Adipocyte (in vitro differentiated cells): ENCODE measurements at places on chromosomes 4 and X.

- no peak for DNase-seq
Measured at GRCh38 chr4:122814426-122814825, 12.2 kb upstream of the FGF2 start.

- no peak for DNase-seq
Measured at GRCh38 chrX:72040506-72040905, 91.2 kb downstream of the RTL5 start.

- peak; percentile 86 for DNase-seq
Measured at GRCh38 chrX:119235872-119236622, at the start of gene PGRMC1. Gene PGRMC1, plus strand, starts transcription at chrX:119236285. Its CDS starts 79 bp downstream, at chrX:119236364.

DNA sequence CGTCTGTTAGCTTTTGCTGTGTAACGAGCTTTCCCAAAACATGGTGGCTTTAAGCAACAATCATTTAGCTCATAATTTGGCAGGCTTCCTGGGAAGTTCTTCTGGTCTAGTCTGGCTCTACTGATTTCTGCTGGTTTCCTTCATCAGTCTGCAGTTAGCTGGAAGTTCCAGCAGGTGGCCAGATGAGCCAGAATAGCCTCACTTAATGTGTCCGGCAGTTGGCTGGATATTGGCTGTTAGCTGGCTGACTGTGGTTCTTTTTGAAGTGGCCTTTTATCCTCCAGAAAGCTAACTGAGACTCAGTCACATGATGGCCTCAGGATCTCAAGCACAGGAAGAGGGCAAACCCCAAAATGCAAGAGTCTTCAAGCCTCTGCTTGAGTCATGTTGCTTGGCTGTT, 34.9 kb downstream of the FTHL17 start:
- DNase-seq: peak; percentile 55

DNA sequence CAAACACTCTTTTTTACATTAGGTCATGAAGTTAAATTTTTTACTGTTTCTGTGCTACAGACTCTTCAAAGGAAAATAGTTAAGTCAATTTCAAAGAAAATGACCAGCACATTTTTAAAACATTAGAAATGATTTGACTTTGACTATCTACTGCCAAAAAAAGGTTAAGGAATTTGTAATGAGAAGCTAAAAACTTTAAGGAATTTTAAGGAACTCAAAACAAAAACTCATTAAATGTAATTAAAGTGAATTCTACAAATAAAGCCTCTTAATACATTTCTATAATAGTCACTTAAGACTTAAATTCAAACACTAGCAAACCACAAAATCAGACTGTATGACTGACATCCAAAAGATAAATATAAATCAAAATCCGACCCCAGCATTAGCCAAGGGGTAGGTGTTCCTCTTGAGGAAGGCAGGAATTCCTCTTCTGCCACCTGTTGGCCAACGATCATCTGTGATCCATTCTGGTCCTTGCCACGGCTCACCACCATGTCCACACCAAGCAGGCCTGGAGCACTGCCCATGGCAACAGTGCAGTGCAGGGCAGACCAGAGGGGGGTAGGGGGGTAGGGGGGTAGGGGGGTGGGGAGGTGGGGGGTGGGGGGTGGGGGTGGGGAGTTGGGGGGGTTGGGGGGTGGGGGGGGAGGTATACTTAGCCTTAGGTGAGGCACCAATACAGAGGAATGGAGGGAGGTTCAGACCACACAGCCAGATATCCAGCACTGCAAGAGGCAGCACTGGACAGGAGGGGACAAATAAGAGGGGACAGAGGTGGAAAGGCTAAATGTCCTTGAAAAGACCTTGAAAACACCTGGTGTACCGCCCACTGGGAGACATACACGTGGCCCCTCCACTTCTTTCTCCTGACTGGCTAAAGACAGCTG, 287.4 kb downstream of the CHIC1 start:
- DNase-seq: peak; percentile 51

GRCh38 chr4:6468376-6468775, 4.0 kb downstream of the PPP2R2C start:
- no peak for DNase-seq

GRCh38 chr4:44231006-44231405, 217.6 kb downstream of the KCTD8 start:
- DNase-seq: no peak

GRCh38 chr4:165325732-165326512, 1.5 kb upstream of the MSMO1 start:
- peak; percentile 56 for DNase-seq

DNA sequence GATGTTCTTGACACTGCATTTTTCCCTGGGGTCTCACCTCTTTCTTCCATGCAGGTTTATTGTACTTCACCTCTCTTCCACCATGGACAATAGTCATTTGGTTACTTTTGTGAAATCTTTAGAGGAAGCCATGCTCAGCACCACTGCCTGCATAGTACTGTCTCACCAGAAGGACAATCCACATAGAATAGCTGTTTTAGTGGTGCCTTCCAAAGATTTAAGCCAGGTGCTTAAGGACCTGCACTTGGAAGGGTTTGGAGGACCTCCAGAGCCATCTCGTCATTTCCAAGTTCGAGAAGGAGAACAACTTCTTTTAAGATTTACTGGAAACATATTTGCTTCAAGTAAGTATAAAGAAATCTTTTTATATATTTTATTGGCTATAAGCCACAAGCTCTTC, 26.7 kb downstream of the DTHD1 start:
- DNase-seq: no peak

DNA sequence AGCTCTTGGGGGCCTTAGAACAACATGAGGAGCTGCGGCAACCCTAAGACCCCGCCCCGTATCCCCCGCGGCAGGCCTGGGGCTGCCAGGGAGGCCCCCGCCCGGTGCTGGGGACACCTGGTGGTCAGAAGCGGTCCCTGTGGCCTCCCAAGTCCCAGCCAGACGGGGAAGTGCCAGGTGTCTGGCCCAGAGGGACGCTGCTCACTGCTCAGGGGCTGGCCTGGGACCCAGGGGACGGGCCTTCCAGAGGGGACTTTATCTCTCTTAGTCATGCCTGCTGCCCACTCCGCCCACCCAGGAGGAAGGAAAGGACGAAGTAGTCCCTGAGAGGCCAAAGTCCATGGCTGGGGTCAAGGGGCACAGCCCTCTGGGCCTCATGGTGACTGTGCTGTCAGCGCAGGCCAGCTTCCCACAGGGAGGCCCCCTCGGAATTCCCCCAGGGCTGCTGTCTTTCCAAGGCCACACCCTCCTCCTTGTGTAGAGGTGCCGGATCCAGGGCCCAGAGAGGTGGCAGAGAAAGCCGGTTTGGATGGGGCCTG, 31.0 kb upstream of the HTRA3 start:
- DNase-seq: no peak

- peak; percentile 0 for DNase-seq
Measured at GRCh38 chrX:33725535-33726210, 406.4 kb downstream of the FAM47A start.

GRCh38 chr4:16133406-16133805, 49.6 kb upstream of the PROM1 start:
- no peak for DNase-seq

DNA sequence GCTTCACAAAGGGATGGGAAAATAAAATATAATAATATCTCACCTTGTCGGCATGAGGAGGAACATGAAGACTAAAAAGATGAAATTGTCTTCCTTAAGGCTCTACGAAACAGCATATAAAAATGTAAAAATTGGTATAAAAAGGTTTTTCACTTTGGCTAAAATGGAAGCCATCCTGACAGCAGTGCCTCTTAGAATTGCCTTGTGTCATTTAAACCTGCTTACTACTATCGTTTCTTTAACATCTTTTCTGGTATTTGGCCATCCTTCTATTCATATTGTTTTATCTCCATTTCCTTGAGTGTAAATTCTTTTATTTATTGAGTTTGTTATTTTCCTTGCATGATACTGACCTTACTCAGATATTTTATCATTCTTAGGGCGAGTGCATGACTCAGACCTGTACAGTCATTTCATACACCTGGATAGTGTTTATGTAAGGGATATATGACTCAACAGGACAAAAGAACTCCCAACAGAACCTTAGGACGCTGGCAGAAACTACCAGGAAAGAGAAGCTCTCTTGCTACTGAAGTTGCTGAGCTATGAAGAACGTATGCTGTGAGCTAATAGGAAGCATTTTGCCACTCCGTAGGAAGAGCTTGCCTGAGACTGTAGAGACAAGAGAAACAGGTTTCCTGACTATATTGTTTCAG, 5.8 kb upstream of the CDKN2AIP start:
- DNase-seq: peak; percentile 29

GRCh38 chrX:20378233-20378920, 111.7 kb upstream of the RPS6KA3 start:
- DNase-seq: no peak

DNA sequence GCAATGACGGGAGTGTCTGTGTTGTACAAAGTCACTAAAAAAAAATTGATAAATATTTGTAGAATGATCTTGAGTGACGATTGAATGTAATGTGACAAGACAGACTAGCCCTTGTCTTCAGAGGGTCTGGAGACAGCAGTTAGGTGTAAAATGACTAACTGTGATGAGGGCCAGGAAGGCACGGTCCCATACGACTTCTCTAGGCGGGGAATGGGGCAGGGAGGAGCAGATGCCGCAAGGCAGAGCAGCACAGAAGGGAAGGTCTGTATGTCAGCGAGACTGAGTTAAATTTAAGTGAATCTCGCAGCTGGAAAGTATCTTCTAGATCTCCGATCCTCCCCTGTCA, 405 bp downstream of the CENPE start:
- DNase-seq: no peak

DNA sequence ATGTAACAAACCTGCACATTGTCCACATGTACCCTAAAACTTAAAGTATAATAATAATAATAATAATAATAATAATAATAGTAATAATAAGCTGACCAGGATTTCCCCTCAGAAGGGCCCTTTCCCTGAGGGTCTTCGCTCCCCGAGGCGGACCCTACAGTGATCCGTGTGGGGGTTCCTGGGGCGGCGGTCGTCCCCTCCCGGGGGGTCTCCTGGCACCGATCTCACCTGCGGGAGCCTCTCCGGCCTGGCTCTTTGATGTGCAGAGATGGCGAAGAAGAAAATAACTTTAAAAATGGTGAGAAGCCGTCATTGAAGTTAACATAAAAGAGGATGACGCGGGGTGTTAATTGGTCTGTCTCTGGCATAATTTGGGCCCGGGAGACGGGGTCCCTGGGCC, 48.2 kb upstream of the PPP2R3B start:
- no peak for DNase-seq

DNA sequence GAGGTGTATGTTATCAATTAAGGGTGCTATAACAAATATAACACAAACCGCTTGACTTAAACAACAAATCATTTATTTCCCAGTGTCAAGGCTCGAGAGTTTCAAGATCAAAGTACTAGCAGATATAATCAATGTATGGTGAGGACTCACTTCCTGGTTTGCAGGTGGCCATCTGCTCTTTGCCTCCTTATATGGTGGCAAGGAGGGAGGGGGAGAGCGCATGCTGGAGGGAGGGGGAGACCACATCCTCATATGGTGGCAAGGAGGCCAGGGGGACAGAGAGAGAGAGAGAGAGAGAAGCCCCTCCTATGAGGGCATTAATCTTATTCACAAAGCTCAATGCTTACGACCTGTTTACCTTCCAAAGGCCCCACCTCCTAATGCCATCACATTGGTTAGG, 372.3 kb upstream of the SPOCK3 start:
- DNase-seq: no peak

DNA sequence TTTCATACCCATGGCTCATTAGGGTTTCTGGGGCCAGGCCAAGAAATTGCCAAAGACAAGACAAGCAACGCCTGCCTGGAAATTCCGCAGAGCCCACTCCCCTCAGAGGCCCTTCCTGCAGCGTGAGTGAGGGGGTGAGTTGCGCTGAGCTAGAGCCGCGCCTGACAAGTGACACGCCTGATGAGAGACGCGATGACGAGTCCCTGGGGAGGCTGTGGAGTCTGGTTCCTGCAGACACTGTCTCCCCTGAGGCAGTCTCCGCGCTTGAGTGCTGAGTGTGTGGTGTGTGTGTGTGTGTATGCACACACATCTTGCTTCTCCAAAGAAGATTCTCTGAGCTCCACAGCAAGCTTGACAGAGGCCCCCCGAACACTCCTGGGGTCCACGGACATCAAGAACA, 269.8 kb downstream of the BCOR start:
- DNase-seq: no peak

GRCh38 chrX:40062525-40063155, 35.1 kb downstream of the BCOR start:
- no peak for DNase-seq

DNA sequence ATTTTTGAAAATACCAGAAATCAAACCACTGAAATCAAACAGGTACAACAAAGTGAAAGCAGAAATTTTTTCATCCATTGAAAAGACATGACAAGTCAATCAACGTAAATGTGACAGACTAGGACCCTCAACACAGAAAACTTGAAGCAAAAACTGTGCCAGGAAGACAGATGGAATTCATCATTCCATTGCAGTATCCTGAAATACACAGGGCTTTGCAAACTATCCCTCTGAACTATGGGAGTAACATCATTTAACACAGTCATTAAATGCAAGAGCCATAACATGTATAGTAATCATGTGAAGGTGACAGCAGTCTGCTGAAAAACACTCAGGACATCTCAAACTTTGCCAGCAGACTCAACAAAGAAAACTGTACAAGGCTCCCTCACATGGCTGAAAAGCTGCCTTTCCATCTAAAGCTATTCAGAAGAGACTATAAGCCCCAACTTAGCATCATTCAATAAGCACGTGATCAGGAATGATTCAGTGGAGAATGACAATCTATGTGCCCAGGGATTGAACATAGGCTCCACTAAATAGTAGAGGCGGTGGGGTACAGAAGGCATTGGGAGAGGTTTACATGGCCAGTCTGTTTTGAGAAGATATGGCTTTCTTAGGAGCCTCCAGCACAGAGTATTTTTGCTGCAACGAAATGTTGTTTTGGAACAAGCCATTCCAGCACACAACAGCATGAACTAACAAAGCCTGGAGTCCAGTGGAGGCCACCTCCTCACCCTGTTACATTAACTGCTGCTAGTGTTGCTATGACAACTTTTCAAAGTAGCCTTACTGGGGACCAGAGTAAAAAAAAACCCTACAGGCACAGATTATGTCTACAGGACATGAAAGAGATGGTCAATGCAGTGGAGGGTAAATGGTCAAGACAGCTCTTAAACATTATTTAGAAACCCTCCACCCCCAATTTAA, 274.5 kb upstream of the NOCT start:
- no peak for DNase-seq

- no peak for DNase-seq
Measured at GRCh38 chrX:40005292-40006011, 92.3 kb downstream of the BCOR start.

DNA sequence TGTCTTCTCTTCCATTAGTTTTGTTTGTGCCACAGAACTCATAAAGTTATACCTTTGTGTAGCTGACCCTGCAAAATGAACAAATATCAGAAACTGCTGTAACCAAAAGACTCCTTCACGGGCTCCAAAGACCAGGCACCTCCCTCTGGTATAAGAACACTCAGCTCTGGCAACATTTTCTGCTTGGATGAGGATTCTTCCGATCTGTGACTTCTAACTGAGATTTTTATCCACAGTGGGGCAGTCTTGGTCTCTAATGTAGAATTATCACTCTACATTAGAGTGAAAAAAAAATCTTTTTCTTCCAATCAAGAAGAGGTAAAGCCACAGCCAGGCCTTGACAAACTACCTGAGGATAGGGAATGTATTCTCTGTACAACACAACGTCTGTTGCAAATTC, 38.5 kb upstream of the PRSS48 start:
- DNase-seq: peak; percentile 29

GRCh38 chr4:155615081-155615887, 51.4 kb upstream of the GUCY1A1 start:
- DNase-seq: no peak

- no peak for DNase-seq
Measured at GRCh38 chrX:21181232-21181853, 192.9 kb upstream of the CNKSR2 start.

GRCh38 chr4:165152527-165152926, 39.9 kb upstream of the TMEM192 start:
- DNase-seq: peak; percentile 26
